ENCODE measurements at places on chromosomes 5 and 9. TPM values are rescaled to one million over a fixed set of nuclear protein-coding genes. Genes with fewer than 3 reads are reported as not detected.

AHRR gene
- polyA plus RNA-seq: 0.41 TPM

DNA sequence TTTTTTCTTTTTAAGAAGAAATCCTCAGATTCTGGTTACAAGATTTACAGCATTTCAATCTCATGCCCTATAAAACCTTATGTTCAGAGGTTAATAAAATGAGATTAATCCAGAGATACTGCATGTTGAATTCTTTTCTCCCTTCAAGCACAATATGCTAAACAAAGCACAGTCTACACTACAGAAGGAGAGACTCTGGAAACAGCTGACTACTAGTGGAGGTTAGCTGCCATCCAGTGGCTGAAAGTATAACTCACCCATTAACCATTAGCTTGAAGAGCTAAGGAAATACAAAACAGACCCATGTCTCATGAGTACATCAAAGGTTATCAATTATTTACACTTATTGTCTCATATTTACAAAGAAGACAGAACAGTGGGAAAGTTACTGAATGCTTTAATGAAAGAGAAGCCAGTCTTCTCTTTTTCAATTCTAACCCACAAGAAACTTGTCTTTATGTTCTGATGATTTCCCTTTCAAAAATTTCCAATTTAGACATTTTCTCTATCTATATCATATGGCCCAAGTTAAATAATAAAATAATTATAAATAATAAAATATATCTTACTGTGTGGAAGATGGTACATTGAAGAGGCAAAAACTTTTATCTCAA, 12.7 kb upstream of the DNAH5 start:
- H3K36me3 ChIP-seq: no peaks in the 10 kb centered on the region
- no peak for DNase-seq
- H3K27ac ChIP-seq: no peak overlapping the region
- H3K4me1 ChIP-seq: no peaks in the 10 kb centered on the region
- H3K27me3 ChIP-seq: no peaks in the 10 kb centered on the region

DNA sequence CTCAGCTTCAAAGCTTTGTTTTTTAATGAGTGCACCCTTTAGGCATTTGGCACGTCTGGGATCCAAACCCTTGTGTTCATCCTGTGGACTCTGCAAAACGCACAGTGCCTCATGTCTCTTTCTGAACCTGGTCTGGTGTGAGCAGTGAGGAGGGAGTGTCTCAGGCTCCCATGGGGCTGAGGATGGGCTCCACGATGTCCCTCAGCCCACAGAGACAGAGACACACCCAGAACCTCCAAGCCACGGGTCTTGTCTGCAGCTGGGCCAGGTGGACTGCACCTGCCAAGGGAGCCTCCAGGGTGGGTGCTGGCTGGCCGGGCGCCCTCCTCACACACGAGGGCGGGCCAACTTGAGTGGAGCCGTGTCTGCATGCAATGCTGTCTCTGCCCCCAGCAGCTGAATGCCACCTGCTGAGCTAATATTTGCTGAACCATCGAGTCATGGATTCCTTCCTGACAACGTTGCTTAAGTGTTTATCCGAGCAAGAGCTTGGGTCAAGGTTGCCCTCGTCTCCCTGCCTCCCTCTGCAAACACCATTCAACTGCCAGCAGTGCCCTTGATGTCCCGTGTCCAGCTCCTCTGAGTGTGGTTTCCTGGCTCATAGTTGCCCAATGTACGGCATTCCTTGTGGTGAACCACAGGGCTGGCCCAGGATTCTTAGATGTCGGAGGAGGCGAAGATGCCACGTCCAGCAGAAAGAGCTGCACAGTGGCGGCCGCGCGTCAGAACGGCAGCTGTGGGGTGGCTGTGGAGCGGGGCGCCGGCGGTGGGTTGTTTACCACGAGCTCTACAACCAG, 31.4 kb upstream of the LPCAT1 start:
- no peak overlapping the region for H3K4me3 ChIP-seq
- no peaks in the 10 kb centered on the region for H3K36me3 ChIP-seq
- no peak overlapping the region for H3K27ac ChIP-seq
- H3K4me1 ChIP-seq: no peaks in the 10 kb centered on the region

- H3K4me1 ChIP-seq: peaks cover 6% of the 10 kb centered on the region
- H3K4me3 ChIP-seq: no peak overlapping the region
- H3K36me3 ChIP-seq: no peaks in the 10 kb centered on the region
- H3K27me3 ChIP-seq: peaks cover 17% of the 10 kb centered on the region
- no peak overlapping the region for H3K27ac ChIP-seq
- no peak for DNase-seq
Observed at GRCh38 chr9:120710110-120710981, 3.9 kb downstream of the MEGF9 start.

- no peaks in the 10 kb centered on the region for H3K4me1 ChIP-seq
- H3K36me3 ChIP-seq: no peaks in the 10 kb centered on the region
- DNase-seq: no peak
- no peak overlapping the region for H3K27ac ChIP-seq
- H3K4me3 ChIP-seq: no peak overlapping the region
Observed at GRCh38 chr9:75483636-75484035, 395.3 kb downstream of the OSTF1 start.

GRCh38 chr5:5387777-5388176, 34.7 kb upstream of the ICE1 start:
- H3K27ac ChIP-seq: no peak overlapping the region
- no peaks in the 10 kb centered on the region for H3K27me3 ChIP-seq
- no peak overlapping the region for H3K4me3 ChIP-seq
- no peaks in the 10 kb centered on the region for H3K4me1 ChIP-seq
- no peaks in the 10 kb centered on the region for H3K36me3 ChIP-seq

GRCh38 chr9:63859475-63860215, 1425.4 kb downstream of the FOXD4L5 start:
- no peak overlapping the region for H3K4me3 ChIP-seq
- no peak overlapping the region for H3K27ac ChIP-seq
- no peaks in the 10 kb centered on the region for H3K36me3 ChIP-seq
- no peak for DNase-seq
- no peaks in the 10 kb centered on the region for H3K27me3 ChIP-seq

GRCh38 chr9:95552255-95552654, 35.5 kb upstream of the PTCH1 start:
- DNase-seq: no peak
- peaks cover 45% of the 10 kb centered on the region for H3K27me3 ChIP-seq
- no peak overlapping the region for H3K27ac ChIP-seq
- H3K4me1 ChIP-seq: peaks cover 20% of the 10 kb centered on the region
- H3K4me3 ChIP-seq: no peak overlapping the region

GRCh38 chr5:107982703-107983425, 312.1 kb upstream of the EFNA5 start:
- no peaks in the 10 kb centered on the region for H3K36me3 ChIP-seq
- no peak overlapping the region for H3K4me3 ChIP-seq
- H3K27me3 ChIP-seq: no peaks in the 10 kb centered on the region

TMOD1 gene
- polyA plus RNA-seq: 0.17 TPM

GRCh38 chr9:5698810-5699556, 70.1 kb downstream of the RIC1 start:
- DNase-seq: no peak
- no peak overlapping the region for H3K27ac ChIP-seq
- H3K4me3 ChIP-seq: no peak overlapping the region
- H3K27me3 ChIP-seq: no peaks in the 10 kb centered on the region
- no peaks in the 10 kb centered on the region for H3K4me1 ChIP-seq

DNA sequence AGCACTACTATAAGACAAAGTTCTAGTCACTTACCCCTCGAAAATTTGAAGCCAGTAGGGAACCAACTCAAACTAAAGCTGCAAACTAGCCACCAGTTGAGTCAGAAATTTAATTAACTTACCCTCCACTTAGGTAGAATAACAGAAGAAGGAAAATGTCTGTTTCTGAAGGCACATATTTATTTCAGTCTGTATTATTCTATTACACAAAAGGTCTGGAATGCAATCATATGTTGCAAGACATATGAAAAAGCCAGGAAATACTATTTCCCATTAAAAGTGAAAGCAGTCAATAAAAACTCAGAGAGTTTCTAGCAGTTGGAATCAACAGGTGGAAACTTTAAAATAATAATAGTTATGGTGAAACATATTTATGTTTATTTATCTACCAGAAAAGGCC, 79.2 kb upstream of the SLCO4C1 start:
- no peak overlapping the region for H3K4me3 ChIP-seq
- no peaks in the 10 kb centered on the region for H3K4me1 ChIP-seq
- H3K27ac ChIP-seq: no peak overlapping the region
- no peaks in the 10 kb centered on the region for H3K36me3 ChIP-seq
- H3K27me3 ChIP-seq: no peaks in the 10 kb centered on the region
- no peak for DNase-seq

DNA sequence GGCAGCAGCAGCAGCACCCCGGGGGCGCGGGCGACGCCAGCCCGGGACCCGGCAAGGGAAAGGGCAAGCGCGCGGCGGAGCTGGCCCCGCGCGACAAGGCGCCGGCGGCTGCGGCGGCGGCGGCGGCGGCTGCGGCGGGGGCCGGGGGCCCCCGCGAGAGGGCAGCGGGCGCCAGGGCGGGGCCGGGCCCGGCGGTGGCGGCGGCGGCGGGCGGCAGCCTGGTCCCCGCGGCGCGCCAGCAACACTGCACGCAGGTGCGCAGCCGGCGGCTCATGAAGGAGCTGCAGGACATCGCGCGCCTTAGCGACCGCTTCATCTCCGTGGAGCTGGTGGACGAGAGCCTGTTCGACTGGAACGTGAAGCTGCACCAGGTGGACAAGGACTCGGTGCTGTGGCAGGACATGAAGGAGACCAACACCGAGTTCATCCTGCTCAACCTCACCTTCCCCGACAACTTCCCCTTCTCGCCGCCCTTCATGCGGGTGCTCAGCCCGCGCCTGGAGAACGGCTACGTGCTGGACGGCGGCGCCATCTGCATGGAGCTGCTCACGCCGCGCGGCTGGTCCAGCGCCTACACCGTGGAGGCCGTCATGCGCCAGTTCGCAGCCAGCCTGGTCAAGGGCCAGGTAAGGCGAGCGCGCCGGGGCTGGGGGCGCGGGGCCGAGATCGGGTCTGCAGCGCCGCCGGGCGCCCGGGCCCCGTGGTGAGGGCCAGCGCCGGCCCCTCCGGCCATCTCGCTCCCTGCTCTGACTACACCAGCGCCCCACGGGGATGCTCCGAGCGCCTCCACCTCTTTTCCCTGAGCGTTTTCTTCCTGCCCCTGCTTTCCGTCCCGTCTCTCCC, at the start of gene UBE2QL1:
UBE2QL1 (plus strand) TSS at position 238 of the 843 bp plus-strand sequence; CDS start at position 273, 35 bp downstream.
- peak within 1 kb of the TSS; percentile 63 for H3K4me3 ChIP-seq
- H3K36me3 ChIP-seq: no peaks in the 10 kb centered on the region
- peaks cover 7% of the 10 kb centered on the region for H3K4me1 ChIP-seq
- H3K27ac ChIP-seq: no peak within 1 kb of the TSS
- no peak for DNase-seq

FAM151B gene
- polyA plus RNA-seq: 0.62 TPM

PCDHGA9 gene
- polyA plus RNA-seq: 0.79 TPM

DNA sequence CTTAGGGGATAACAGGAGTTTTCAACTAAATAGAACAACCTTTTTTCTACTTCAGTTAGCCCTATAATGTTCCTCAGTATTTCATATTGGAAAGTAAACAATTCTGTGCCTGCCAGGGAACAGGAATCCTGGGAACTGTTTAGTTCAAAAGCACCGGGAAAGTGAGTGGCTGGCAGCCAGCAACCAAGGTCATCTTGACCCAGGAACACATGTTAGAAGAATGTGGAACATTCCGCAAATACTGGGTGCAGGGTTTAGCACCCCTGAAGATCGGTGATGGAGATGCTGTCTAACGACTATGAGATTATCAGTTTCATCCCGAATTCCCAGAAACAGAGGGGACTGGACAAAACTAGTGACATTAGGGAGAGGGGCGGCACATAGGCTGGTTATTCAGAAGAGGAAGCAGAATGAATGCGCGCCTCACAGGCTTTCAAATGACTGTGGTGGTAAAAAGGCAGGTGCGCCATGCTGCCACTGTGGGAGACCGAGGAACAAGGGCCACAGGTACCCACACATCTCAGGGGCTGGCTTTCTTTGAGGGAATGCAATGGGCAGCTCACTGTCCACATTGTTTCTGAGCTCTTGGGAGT, 51.2 kb downstream of the IPPK start:
- H3K36me3 ChIP-seq: peaks cover 5% of the 10 kb centered on the region
- no peaks in the 10 kb centered on the region for H3K4me1 ChIP-seq
- no peak overlapping the region for H3K4me3 ChIP-seq

DNA sequence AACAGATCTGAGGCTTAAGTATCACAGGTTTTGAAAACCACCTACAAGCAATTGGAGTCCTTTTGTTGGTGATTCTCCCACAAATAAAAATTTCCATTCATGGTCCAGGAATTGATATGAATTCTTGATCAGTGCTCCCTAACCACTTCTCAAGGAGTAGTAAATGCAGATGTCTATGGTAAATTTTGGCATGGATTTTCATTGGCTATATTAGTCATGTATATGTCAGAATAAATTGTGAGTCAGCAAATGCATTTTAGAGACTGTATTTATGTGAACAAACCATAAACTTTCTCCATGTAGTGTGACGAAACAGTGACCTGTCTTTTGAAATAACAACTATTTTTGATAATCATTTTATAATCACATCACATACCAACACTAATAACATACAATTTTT, 611.1 kb downstream of the HTR1A start:
- no peak for DNase-seq
- no peaks in the 10 kb centered on the region for H3K4me1 ChIP-seq

DNA sequence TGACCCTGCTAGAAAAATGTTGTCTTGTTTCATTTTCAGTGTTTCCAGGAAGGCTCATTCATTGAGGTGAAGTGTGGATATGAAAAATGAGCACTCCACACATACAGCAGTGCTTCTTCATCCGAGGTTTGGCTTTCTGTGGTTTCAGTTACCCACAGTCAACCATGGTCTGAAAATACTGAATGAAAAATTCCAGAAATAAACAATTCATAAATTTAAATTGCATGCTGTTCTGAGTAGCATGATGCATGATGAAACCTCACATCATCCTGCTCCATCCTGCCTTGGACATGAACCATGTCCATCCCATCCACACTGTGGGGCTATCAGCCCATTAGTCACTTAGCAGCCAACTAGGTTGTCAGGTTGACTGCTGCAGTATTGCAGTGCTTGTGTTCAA, 10.4 kb upstream of the SLC45A2 start:
- H3K27me3 ChIP-seq: no peaks in the 10 kb centered on the region
- H3K4me3 ChIP-seq: no peak overlapping the region
- DNase-seq: no peak
- no peak overlapping the region for H3K27ac ChIP-seq

DNA sequence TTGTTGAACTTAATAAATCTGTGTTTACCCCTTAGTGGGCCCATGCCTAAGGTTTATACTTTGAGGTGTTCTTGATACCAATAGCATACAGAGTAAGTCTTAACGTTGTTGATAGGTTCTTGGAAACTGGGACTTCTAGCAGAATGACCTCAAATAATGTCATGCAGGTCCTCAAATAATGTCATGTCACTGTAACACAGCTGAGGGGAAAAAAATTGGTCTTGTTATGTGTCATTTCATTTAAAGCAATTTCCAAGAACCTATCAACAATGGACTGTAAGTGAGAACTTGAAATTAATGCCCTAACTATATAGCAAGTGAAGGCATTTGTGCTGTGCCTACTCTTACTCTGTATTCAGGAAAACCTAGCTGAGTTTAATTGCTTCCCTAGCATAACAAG, 7.2 kb downstream of the DNAJA1 start:
- DNase-seq: no peak
- H3K27ac ChIP-seq: no peak overlapping the region
- H3K4me3 ChIP-seq: no peak overlapping the region
- no peaks in the 10 kb centered on the region for H3K27me3 ChIP-seq

GRCh38 chr9:130635721-130636647, 28.4 kb upstream of the PRDM12 start:
- H3K4me1 ChIP-seq: peaks cover 7% of the 10 kb centered on the region
- no peak overlapping the region for H3K4me3 ChIP-seq

All from H1 (cell line).